ENCODE measurements at places on chromosomes 12 and 14.

GRCh38 chr12:116123451-116124258 is 153.8 kb downstream of the MED13L start:
- peak; percentile 68 for DNase-seq

DNA sequence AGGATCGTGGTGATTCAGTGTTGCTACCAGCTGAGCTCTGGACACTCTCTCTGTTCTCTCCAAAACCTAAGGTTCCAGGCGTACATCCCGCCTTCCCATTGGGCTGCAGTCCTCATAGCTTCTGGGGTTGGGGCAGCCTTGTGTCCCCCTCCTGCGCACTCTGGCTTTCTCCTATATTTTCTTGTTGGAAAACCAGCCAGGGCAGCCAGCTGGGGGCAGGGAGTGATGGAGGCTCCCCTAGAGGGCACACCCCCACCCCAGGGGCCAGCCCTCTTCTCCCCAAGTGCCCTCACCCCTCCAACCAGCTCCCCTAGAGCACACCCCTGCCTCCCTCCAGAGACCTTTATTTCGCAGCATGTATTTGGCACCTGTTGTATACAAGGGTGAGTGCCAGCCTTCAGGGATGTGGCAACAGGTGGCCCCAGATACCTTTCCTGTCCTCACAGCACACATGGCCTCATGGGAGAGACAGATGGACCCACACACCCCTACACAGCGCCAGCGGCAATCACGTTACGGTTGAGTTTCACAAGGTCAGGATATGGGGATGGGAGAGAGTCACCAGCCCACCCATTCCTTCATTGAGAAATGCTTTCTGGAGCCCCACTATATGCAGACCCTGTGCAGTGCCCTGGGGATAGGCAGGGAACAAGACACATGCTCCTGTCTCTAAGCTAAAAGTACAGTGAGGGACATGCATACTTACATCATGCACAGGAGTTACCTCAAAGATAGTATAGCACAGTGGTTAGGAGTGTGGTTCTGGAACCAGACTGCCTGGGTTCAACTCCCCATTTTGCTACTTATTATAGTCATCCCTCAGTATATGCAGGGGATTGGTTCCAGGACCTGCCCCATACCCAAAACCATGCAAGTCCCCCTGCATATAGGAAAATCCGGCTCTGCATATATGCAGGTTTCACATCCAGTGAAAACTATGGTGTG is 141.1 kb downstream of the PHETA1 start:
- DNase-seq = no peak

GRCh38 chr12:11732023-11732422 is 82.5 kb downstream of the ETV6 start:
- DNase-seq = no peak

GRCh38 chr12:76551482-76551888 is 8.1 kb downstream of the OSBPL8 start:
- DNase-seq = no peak

DNA sequence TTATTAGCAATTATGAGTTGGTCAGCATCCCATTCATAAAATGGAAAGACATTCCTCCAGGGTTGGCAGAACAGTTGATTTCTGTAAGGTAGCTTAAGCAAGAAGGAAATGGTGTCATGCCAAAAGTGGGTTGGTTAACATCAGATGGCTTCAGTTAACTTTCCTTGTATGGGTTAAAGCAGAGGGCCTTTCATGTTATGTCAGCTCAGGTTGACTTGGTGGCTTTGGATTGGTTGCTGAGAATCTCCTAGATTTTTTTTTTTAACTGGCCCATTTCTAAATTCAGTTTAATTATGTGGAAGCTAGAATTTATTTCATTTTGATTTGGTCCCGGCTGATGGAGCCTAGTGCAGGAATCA is 87.8 kb downstream of the BBS10 start:
- peak; percentile 46 for DNase-seq

GRCh38 chr12:78746001-78746400 is 118.6 kb upstream of the SYT1 start:
- DNase-seq = no peak

DNA sequence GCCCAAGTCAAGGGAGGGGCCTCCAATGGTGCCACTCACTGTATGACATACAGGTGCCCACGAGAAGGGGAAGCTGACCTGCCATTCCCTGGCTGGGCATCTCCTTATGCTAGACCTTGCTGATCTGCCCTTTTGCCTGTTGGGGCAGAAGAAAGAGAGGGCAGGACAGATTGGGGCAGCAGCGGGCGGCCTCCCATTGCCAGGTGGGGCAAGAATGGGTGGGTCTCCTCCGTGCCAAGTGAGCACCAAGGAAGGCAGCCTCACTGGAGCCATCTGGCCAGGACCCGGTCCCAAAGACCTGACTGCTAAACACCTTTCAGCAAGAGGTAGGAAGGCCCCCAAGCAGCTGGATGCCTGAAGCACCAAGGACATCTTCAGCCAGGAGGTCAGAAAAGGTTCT is 50.5 kb downstream of the PLEKHG3 start:
- no peak for DNase-seq

GRCh38 chr12:28082096-28082495 is 108.2 kb upstream of the CCDC91 start:
- no peak for DNase-seq

- DNase-seq = peak; percentile 30
These were observed 28.0 kb upstream of the ADIPOR2 start for GRCh38 chr12:1662761-1663439.
